ENCODE measurements at places on chromosomes 5 and 9.

DNA sequence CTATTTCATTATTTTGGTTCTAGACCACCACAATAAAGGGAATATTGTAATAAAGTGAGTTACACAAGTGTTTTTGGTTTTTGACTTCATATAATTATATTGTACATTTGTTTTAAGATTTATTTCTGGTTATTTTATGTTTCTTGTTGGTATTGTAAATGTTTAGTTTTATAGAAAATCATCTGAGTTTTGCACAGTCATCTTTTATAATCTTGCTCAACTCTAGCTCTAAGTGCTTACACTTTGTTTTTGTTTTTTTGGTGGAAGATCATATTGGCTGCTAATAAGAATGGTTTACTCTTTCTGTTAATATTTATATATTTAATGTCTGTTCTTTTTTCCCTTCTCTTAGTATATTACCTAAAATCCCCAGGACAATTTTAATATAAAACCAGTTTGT lies 135.0 kb downstream of the CNTLN start:
- no peak for DNase-seq

- DNase-seq: no peak
Measured at GRCh38 chr9:138105561-138106505, 228.3 kb downstream of the CACNA1B start.

DNA sequence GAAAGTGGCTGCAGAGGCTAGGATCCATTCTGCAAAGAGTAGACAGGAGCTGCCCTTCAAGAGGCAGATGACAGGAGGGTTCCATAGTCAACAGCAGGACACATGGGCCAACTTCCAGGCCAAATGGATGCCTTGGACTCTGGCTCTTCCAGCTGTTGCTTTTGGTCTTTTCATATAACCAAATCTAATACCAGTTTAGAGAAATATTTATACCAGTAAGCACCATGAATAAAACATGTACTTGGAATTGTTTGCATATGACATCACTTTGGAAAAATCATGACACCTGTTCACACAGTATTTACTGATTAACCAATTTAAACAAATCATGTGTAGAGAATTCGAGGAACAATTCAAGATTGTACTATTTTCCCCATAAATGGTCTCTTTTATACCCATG lies 481.3 kb downstream of the DMRT2 start:
- no peak for DNase-seq

DNA sequence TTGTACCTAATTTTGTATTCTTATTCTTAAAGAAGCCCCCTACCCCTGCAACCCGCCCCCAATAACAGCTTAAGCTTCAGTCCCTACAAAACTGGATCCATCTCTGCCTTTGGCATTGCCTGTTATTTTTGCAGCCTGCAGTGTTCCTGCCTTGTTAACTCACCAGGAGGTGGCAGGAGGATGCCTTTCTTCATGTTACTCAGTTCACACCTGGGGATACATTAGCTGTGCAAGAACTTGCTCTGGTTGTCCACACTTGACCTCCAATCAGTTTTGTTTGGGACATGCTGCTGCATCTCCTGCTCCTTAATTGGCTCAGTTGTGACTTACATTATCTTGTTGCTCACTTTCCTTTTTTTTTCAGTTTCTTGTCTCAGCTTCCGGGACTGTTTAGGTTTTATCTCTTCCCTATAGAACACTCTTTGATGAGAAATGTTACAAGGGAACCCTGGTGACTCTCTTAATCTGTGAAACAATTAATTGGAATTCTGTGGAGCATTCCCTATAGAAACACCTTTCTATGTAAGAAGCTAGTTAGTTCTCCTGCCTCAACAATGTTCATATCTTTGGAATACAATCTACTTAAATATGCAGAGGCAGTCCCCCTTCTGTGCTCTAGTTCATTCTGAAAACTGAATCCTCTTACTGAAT lies 467.7 kb upstream of the ACO1 start:
- DNase-seq: no peak

- DNase-seq: no peak
Measured at GRCh38 chr5:83470526-83471404, 779 bp upstream of the VCAN start.

- DNase-seq: no peak
Measured at GRCh38 chr5:139574641-139575312, 13.6 kb downstream of the UBE2D2 start.

GRCh38 chr5:96404191-96404867 lies 28.7 kb downstream of the PCSK1 start:
- DNase-seq: no peak

DNA sequence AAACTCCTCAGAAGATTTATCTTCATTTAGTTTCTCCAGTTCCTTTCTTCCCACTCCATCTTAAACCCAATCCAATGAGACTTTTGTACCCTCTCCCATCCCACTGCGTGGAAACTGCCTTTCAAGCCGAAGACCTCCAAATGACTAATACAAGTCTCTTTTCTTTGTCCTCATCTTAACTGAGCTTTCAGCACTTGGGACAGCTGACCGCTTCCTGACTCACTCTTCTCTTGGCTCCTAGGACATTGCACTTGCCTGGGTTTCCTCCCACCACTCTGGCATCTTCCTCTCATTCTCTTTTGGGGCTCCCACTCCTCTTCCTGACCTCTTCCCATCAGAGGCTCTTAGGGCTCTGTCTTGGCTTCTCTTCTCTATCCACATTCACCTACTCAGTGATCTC lies 243.7 kb downstream of the HSPA4 start:
- DNase-seq: no peak

DNA sequence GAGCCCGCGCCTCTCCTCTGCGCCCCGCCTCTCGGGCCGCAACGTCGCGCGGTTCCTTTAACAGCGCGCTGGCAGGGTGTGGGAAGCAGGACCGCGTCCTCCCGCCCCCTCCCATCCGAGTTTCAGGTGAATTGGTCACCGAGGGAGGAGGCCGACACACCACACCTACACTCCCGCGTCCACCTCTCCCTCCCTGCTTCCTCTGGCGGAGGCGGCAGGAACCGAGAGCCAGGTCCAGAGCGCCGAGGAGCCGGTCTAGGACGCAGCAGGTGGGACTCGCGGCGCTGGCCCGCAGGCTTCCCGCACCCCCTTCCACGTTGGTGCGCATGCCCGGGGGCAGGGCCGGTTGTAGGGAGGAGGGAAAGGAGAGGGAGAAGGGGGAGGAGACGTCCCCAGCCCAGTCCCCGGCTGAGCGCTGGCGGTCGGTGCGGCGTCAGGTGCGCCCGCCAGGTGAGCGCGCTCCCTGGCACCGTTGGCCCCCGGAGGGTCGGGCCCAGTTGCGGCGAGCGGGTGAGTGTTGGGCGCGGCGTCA lies at the start of gene OCLN:
Gene OCLN (plus strand): TSS at position 400 of the 532 bp plus-strand sequence. CDS start 11,455 bp downstream, outside the sequence.
- DNase-seq: no peak

Measured in activated CD8-positive, alpha-beta memory T cell treated with anti-CD3 and anti-CD28 coated beads for 1 hour (primary cell).